G401 (cell line): ENCODE measurements at places on chromosomes 1 and 21.

- DNase-seq: no peak
Observed at GRCh38 chr1:34806396-34806795, 13.6 kb downstream of the GJA4 start.

GRCh38 chr1:209207701-209208286 is 375.7 kb upstream of the CAMK1G start:
- peak; percentile 77 for DNase-seq

GRCh38 chr1:151222130-151222529 is 23.8 kb downstream of the PIP5K1A start:
- DNase-seq: peak; percentile 72

DNA sequence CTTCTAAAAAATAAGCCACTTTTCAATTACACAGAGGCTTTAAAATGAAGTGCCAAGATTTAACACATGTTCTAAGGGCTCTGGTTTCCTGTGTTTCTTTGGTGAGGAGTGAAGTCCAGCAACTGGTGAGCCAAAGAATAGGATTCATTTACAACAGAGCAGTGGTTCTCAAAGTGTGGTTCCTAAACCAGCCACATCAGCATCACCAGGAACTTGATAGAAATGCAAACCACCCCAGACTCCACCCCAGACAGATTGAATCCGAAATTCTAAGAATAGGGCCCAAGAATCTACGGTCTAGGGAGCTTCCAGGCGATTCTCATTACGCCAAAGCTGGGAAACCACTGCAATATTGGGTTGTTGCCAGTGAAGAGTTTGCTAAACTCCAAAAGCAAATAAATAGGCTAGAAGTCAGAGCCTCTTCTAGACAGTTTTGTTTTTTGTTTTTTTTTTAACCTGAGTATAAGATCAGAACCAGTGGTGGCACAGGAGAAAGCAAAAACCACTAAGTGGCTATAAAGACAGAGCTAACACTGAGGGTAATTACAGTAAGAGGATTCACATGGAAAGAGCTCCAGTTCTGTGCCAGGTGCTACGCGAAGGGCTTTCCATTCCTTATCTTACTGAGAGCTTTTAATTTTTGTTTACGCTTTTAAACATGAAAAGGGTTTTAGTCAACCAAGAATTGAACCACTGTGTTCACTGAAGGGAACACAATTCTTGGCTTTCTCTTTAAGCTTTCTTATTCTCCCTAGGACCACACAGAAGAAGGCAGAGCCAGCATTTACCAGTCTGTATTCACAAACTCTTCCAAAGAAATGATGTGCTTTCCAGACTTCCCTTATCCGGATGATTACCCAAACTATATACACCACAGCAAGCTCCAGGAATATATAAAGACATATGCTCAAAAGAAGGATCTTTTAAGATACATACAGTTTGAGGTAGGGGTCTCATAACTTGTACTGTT is 42.4 kb upstream of the FMO2 start:
- peak; percentile 3 for DNase-seq

GRCh38 chr1:27414091-27414490 is 21.7 kb downstream of the GPR3 start:
- DNase-seq: no peak
